ENCODE measurements at places on chromosomes 7 and 10.

DNA sequence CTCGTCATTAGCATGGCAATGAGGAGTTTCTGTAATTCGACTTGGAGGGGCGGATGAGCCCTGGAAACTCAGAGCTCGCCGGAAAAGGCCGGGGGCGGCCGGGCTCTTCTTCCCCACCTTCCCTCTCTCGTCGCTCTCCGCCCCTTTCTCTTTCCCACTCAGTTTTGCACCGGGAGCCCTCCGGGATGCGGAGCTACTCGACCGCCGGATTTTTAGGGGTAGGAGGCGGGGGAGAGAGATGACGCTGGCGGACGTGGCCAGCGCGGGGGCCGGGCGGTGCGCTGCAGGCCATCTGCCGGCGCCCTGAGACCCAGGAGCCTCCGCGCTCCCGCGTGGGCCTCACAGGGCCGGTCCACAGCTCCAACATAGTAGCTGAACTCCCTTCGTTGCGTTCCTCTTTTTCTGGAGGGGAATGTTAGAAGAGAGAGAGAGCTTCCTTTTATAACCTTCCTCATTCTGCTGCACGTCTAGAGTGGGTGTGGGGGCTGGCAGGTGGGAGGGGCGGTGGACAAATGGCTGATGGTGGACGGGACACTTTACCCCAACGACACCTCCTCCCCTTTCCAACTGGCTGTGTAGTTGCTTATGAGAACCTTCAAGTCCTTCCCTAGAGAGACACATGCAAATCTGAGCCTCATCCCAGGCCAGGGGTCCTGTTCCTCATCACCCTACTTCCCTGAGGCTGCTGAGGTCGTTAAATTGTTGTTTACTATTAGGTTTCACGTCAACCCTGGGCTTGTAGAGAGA lies 1.1 kb upstream of the HOXA1 start:
- peak; percentile 84 for DNase-seq

GRCh38 chr7:39910108-39910869 lies 39.8 kb upstream of the CDK13 start:
- peak; percentile 29 for DNase-seq

DNA sequence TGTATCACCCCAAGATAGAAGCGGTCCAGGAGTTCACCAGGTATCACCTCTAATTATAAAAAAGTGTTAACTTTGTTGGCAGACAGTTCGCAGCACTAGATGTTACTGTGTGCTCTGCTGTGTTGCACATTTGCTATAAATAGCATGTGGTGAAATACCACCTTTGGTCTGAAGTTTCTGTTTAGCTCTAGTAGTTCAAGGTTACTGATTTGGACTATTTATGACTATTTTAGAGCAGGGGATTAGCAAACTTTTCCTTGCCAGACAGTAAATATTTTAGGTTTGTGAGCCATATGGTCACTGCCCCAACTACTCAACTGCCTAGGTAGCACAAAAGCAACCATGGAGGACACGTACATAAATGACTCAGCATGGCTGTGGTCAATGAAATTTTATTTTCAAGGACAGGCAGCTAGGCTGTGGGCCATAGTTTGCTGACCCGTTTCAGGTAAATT lies 16.5 kb downstream of the DENND10 start:
- no peak for DNase-seq

GRCh38 chr10:47366731-47367460 lies 17.2 kb downstream of the ZNF488 start:
- no peak for DNase-seq

DNA sequence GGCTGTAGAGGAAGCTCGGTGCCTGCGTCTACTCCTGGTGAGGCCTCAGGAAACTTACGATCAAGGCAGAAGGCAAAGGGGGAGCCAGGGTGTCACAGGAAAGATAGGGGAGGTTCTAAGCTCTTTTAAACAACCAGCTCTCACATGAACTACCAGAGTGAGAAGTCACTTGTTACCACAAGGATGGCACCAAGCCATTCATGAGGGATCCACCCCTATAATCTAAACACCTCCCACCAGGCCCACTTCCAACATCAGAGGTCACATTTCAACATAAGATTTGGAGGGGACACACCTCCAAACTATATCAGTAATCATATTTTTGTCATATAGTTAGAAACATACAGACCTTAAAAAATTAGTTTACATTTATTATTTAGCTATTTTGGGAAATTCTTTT lies 9.4 kb downstream of the NOC3L start:
- no peak for DNase-seq

DNA sequence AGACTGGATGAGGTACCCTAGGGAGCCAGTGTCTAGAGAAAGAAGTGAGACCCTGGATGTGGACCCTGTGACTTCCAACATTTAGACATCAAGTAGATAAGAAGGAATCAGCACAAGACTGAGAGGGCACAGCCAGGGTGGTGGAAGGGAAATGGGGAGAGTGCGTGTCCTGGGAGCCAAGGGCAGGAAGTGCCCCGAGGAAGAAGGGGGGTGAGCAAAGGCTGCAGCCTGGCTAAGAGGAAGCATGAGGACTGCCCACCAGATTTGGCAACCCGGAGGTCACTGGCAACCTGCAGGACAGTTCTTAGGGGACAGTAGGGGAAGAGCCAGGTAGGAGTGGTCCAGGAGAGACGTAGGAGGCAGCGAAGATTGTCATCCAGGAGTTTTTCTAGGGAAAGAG lies 14.8 kb downstream of the COL13A1 start:
- no peak for DNase-seq

DNA sequence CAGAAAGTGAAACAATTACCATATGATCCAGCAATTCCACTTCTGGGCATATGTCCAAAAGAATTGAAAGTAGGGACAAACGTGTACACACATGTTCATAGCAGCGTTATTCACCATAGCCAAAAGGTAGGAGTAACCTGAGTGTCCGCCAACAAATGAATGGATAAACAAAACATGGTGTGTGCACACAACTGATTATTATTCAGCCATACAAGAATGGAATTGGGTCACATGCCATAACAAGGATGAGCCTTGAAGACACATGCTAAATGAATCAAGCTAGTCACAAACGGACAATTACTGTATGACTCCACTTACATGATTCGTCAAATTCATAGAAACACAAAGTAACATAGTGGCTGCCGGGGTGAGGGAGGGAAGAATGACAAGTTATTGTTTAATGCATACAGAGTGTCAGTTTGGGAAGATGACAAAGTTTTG lies 4.1 kb upstream of the OIT3 start:
- no peak for DNase-seq

GRCh38 chr10:22219308-22219707 lies 1.5 kb upstream of the EBLN1 start:
- no peak for DNase-seq

- DNase-seq: no peak
These were observed 12.0 kb upstream of the SCART1 start for GRCh38 chr10:133441780-133442179.

GRCh38 chr10:93915598-93915997 lies 21.8 kb downstream of the SLC35G1 start:
- no peak for DNase-seq

DNA sequence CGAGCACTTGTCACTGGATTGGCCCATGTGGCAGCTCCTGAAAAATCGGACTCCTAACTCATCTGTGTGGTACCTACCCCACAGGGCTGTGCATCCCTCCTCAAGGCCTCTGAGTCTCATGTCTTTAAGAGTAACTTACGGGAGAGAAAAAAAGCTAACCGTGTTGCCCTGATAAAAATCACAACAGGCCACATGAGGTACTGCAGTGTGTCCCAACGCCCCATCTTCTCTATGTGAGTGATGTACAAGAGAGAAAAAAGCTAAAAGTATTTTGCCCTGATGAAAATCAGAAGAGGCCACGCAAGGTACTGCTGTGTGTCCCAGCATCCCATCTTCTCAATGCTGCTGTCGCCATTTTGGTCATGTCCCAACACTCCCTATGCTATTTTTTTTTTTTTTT lies 41.2 kb upstream of the ADRB1 start:
- DNase-seq: no peak

All from GM03348 (cell line).